GDM1 (cell line): ENCODE measurements at places on chromosomes 1 and 21.

DNA sequence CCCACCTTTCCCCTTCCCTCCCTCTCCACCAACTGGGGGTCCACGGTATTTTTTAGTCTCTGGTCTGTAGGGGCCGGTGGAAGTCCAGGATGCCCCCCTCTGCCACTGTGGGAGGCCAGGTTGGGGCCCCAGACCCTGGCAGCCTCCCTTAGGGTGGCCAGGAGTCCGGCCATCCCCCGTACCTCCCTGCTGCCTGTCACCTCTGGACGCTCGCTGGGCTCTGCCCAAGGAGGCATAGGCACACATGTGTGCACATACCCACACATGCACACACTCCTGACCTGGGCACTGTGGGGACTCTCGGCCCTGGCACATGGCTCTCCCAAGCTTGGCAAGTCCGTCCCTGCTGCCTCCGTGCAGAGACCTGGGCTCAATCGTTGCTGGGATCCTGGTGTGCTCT lies 53.0 kb downstream of the DISP3 start:
- no peak for DNase-seq

DNA sequence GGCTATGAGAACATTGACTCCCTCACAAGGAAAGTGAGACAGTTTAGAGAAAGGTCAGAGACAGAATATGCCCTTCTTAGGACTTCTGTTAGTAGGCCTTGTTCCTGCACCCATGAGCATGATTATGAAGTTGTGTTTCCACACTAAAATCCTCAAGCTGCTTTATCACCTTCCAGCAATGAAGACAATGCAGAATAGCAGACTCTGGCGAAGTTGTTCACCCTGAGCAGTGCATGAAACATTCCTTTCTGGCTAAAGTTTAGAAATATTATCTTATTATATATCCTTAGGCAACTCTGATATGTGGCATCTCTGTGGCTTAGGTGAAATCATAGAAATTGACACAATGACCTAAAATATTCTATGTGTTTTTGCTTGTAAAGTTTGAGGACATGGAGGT lies 13.9 kb upstream of the OR2G2 start:
- DNase-seq: no peak

DNA sequence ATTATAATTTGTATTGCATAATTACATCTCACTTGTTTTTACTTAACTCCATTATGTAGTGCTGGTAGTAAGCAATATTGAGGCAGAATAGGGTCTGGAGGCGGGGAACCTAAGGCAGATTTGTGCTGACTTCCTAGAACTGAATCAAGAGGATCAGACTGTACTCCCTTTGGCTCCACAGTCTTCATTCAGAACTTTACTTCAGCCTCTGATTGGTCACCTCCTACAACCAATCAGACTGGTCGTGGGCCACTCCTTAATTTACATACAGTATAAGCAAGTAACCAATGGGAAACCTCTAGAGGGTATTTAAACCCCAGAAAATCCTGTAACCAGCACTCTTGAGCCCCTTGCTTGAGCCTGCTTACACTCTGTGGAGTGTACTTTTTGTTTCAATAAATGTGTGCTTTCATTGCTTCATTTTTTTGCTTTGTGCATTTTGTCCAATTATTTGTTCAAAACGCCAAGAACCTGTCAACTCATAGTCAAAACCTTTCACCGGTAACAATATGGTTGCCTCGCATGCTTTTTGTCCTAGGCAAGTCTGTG lies 31.6 kb downstream of the ZBTB8OS start:
- DNase-seq: no peak

GRCh38 chr1:5933676-5934057 lies 58.6 kb downstream of the NPHP4 start:
- no peak for DNase-seq

- DNase-seq: no peak
Observed at GRCh38 chr1:90706437-90707362, 10.4 kb downstream of the BARHL2 start.

GRCh38 chr21:25999921-26000582 lies 170.5 kb downstream of the APP start:
- DNase-seq: no peak

DNA sequence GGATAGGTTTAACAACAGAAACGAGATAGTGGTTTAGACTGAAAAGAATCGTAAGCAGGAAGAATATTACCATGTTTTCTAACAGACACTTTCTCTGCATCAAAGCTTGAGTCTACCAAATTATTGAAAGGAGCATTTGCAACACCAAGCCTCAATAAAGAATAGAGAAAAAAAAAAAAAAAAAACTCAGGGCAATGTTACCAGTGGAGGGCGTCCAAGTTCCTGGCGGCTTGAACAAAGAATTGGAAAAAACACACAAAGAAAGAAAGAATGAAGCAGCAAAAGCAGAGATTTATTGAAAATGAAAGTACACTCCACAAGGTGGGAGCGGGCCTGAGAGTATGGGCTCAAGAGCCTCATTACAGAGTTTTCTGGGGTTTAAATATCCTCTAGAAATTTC lies 686.5 kb upstream of the ADGRL2 start:
- no peak for DNase-seq

DNA sequence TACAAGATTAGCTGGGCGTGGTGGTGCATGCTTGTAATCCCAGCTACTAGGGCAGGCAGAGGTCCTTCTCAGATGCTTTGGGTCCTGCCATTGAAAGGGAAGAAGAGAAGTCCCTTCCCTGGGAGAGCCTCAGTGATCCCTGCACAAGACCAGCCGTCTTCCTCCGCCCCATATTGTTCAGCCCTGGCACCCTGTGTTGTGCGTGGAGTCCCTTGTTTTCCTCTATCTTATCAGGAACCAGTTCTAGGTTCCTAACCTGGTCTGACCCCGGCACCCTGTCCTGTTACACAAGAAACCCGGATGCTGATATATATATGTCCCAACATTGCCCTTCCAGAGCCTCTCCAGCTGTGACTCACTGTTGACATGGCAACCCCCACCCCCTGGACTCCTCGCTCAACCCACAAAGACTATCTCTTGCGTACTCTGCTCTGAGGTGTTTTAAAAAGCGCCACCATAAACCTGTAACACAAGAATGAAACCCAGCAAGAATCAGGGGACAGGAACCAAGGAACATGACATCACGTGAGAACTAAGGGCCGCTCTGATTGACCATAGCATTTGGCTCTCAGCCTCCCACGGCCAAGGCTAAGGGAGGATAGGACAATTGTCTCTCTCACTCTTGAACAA lies 4.8 kb downstream of the MX2 start:
- no peak for DNase-seq

GRCh38 chr21:29053011-29053553 lies 20.4 kb downstream of the CCT8 start:
- DNase-seq: no peak

DNA sequence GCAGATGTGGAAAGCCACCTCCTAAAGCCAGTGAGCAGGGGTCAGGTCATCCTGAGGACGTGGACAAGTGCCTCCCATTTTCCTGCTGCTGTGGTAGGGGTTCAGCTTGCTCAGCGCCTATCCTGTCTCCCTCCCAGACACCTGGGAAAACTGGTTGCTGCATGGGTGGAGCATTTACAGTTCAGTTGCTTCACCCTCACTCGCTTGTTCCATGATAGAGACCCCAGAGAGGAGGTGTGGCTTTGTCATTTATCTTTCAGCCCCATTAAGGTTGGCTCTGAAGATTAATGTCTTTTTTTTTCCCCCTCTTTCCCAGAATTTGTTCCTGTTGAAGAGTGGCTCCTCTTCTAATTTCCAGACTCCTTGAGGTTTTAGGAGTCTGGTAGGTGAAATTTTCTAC lies 9.2 kb downstream of the VANGL1 start:
- DNase-seq: no peak

- DNase-seq: no peak
Observed at GRCh38 chr1:195981448-195982139, 626.6 kb downstream of the KCNT2 start.

- DNase-seq: no peak
Observed at GRCh38 chr1:235077571-235078479, 50.8 kb downstream of the TOMM20 start.

- no peak for DNase-seq
Observed at GRCh38 chr1:201573030-201573429, 34.1 kb downstream of the NAV1 start.

DNA sequence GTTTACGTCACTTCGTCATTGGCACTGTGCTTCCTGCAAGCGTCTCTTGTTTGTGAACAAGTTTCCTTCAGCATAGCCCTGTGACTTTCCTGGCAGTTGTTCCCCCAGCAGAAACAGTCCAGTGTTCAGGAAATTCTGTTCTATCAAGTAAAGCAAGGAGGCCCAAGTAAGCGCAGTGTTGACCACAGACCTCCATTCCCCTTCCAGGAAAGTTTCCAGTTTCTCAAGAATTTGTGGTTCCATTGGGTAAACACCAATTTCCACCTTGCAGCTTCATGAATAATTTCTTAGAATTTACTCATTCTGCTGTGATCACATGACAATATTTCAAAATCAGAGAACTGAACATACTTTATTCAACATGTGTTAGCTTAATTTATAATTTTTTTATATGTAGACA lies 88.5 kb upstream of the ETV3 start:
- no peak for DNase-seq

GRCh38 chr1:61724506-61724812 lies 482 bp downstream of the TM2D1 start:
- DNase-seq: no peak

GRCh38 chr1:58451560-58452191 lies 94.8 kb downstream of the OMA1 start:
- DNase-seq: no peak

- DNase-seq: no peak
Observed at GRCh38 chr1:97245026-97245425, 523.4 kb downstream of the PTBP2 start.

DNA sequence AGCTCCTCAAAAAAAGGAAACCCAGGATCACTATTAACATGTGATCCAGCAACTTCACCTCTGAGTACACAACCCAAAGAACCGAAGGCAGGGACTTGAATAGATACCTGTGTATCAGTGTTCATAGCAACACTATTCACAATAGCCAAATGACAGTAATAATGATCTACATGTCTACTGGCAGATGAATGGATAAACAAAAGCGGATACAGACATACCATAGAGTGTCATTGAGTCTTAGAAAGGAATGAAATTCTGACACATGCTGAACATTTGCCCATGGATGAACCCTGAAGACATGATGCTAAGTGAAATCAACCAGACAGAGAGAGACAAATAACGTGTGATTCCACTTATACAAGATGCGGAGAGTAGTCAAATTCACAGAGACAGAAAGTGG lies 564.2 kb downstream of the KIF26B start:
- no peak for DNase-seq

- DNase-seq: no peak
Observed at GRCh38 chr1:154386643-154387352, 18.3 kb upstream of the IL6R start.

DNA sequence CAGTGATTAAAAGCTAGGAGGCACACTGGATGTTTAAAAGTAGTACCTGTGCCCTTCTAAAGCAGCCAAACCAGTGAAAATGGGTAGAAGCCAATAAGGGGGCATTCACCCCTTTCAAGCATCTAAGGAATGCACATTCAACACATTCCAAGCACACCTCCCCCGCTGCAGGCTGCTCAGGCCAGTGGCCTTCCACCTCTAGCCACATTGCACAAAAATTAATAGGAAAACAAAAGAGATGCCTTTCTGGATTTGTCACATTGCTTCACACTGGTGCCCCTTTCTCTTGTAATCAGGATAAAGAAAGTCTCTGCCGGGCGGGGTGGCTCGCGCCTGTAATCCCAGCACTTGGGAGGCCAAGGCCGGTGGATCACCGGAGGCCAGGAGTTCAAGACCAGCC lies 834.0 kb downstream of the USP25 start:
- no peak for DNase-seq

DNA sequence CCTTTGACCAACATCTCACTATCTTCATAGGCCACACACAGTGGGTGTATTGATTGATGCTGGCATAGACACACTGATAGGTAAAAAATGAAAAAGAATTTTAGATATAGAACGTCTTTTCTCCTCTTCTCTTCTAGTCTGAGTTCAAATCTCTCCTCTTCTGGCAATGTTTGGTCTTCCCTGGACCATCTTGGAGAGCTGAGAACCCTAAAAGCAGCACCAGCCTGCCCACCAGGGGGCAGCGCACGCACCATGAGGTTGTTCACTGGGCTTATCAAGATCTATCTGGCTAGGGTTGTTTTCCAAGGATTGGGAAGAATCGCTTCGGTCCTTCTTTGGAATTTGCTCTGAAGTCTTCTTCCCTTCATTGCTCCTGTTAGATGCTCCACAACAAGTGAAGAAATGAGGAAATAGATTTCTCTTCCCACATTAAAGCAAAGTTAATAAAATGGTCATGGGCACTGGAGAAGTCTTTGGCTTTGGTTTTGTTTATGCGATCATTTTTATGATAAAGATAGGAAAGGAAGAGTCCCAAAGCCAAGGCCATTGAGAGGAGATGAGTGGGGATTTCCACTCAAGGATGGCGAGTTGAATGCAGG lies 104.0 kb upstream of the OLIG2 start:
- no peak for DNase-seq

GRCh38 chr21:45618287-45618686 lies 25.2 kb upstream of the PCBP3 start:
- no peak for DNase-seq

GRCh38 chr1:218698141-218698540 lies 353.0 kb downstream of the TGFB2 start:
- no peak for DNase-seq

- no peak for DNase-seq
Observed at GRCh38 chr1:178345238-178345637, 151.5 kb downstream of the CLEC20A start.

GRCh38 chr21:36859744-36860501 lies 106.5 kb downstream of the HLCS start:
- DNase-seq: no peak

GRCh38 chr1:154326546-154327465 lies 1.5 kb downstream of the ATP8B2 start:
- no peak for DNase-seq

GRCh38 chr1:24688621-24689195 lies 45.6 kb downstream of the SRRM1 start:
- DNase-seq: peak; percentile 39

DNA sequence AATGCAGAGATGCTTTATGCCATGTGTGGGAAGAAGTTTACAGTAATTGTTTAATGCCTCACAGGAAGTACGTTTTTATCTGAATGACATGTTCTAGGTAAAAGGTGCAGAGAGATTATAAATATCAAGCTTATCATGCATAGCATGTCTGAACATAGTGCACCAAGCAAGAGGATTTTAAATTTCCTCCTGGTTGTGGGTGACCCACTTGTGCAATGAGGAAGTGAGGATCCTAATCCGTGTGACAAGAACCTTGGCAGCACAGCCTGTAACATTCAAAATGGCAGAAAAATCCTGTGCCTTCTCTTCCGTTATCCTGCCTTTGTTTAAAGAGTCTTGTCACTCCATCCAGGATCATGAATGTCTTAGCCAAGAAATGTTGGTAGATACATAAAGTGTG lies 75.6 kb downstream of the PLA2G4A start:
- no peak for DNase-seq

GRCh38 chr1:224219612-224220059 lies 36.6 kb downstream of the DEGS1 start:
- no peak for DNase-seq

DNA sequence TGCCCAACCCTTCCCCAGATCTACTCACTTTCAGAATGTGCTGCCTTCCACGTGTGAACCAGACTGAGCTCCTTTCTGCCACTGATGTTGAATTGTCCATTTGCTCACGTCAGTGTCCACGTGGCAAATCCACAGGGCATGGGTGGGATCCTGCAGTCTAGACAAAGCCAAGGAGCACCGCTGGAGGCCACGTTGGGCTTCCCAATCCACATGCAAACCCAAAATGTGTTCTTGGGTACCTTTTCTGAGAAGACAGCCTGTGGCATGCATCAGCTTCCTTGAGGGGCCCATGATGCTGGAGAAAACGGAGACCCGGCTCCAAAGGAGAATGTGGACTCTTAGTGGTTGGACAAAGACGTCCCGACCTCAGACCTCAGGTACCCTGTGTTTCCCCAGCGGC lies 87.6 kb downstream of the PDE9A start:
- no peak for DNase-seq

- no peak for DNase-seq
Observed at GRCh38 chr1:116628448-116628847, 39.1 kb downstream of the IGSF3 start.
